ENCODE measurements at places on chromosomes 12 and 14.

DNA sequence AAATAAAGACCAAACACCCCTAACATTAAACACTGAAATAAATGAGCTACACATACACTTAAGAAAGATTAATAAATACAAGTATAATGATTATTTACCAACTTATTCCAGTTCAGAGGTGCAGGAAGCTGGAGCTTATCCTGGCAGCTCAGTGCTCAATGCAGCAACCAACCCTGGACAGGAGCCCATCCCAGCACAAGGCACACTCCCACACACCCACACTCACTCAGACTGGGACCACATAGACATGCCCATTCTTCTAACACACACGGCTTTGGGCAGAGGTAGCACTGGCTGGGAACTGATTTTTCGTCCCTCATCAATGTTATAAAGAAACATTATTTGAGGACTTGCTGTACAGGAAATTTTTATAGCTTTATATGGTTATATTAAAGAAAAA is 797.4 kb downstream of the RPS29 start:
- no peak for DNase-seq

DNA sequence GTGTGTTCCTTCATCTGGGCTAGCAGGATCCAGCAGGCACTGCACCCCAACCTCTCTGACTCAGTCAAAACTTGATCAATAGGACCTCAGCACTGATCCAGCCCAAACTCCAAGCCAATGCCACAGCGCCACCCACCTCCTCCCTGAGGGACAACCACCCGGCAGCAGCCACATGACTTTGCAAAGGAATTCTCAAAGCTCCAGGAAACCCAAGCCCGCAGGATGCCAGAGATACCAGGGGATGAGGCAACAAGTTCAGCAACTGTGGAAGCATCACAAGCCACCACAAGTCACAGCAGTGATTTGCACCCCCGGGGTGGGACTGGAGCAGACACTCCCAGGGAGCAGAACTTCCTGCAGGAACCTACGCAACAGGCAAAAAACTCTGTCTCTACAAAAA is 37.3 kb downstream of the ACTN1 start:
- no peak for DNase-seq

- no peak for DNase-seq
Measured at GRCh38 chr12:44689587-44689986, 186.5 kb downstream of the NELL2 start.

- no peak for DNase-seq
Measured at GRCh38 chr12:115437061-115437567, 753.1 kb upstream of the TBX3 start.

- no peak for DNase-seq
Measured at GRCh38 chr14:29749327-29749726, 178.3 kb downstream of the PRKD1 start.

GRCh38 chr12:52629281-52630007 is 11.1 kb upstream of the KRT73 start:
- DNase-seq = no peak

DNA sequence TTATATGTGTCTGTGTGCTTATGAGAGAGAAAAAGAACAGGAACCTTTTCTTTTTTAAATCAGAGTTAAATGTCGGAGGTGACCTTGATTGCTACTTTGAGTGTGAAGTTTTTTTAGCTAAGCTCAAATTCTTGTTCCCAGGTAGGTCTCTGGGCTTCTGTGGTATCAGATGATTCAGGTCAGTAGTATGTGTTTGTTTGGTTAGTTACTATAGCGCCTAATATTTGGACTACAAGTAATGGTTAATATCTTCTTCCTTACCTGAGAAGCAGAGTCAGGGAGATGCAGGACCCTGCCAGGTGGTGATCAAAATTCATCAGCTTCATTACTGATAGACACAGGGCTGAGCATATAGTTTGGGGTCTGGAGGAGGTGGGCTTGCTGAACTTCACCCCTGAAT is 30.8 kb downstream of the ADCK1 start:
- DNase-seq = no peak

Data from effector memory CD4-positive, alpha-beta T cell (primary cell).